ENCODE measurements at places on chromosomes 6 and 20.
A peak's percentile ranks its signal among the peaks of the same experiment; 100 is the strongest.

GRCh38 chr20:7231303-7231702 lies 463.8 kb downstream of the BMP2 start:
- DNase-seq, result no peak

- no peak for DNase-seq
Measured at GRCh38 chr6:26457264-26457805, 420 bp upstream of the BTN2A1 start.

DNA sequence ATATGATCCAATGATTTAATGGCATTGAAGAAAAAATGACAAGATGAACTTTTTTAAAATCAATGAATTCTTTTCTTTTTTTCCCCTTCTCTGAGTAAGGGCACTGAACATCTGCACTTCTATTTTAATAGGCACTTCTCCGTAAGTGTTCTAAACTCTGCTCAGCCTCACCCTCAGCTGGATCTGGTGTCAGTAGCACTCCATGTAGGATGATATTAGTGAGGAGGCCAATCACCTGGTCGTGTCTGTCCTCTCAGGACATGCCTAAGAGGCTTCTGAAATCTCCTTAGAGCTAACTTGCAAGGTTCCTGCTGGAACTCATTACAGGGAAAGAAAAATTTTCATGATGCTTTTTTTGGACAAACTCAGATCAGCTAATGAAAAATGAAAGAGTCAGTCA lies 148.6 kb upstream of the MLIP start:
- no peak for DNase-seq

DNA sequence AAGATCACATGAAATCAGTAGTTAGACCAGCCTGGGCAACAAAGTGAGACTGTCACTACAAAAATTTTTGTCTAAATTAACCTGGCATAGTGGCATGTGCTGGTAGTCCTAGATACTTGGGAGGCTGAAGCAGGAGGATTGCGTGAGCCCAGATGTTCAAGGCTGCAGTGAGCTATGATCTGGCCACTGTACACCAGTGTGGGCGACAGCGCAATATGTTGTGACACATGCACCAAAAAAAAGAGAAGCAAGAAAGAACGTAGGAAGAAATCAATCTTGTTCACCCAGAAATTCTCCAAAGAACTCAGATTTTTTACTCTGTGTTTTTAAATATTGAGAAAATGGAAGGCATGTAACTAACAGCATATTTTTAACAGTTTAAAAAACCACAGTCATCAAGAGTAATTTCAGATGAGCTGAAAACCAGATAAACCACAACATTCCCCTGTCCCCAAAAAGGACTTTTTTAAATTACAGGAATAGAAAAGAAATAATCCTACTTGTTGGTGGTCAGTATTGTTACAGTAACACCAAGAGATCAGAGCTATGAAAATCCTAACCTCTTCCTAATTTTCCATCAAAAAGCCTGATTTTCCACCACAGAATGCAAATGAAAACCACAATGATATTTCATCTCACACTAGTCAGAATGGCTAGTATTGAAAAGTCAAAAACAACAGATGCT lies 240.2 kb downstream of the KHDC1L start:
- no peak for DNase-seq

DNA sequence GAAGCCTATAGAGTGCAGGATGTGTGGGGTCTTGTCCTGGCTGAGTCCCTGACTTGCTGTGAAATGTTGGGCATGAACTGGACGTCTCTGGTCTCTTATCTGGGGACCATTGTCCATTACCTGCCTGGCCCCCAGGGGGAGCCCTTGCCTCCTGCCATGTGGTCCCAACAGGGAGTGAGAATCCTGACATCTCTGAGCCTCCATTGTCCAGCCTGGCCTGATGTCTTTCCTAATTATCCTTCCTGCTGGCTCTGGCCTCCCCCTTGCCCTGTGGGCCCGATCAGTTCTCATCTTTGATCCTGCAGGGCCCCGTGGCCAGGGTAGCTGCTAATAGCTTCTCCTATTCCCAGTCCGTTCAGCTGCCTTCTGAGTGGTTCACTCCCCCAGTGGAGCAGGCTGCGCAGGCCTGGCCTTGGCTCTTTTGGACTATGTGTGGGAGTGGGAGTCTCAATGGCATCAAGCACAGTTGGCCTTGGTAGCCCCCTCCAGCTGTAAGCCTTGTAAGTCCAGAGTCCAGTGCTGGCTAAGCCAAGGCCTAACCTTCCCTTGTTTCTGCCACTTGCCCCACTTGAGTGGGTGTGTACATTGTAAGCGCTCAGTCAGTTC lies 77.9 kb upstream of the RALY start:
- no peak for DNase-seq

- no peak for DNase-seq
Measured at GRCh38 chr20:58440021-58440767, 51.2 kb downstream of the VAPB start.

GRCh38 chr6:86128130-86128814 lies 485.6 kb upstream of the SYNCRIP start:
- DNase-seq, result no peak

- peak; percentile 6 for DNase-seq
Measured at GRCh38 chr6:165439928-165440554, 130.6 kb upstream of the C6orf118 start.
